Cardiac muscle cell (in vitro differentiated cells and primary cell): ENCODE measurements at places on chromosomes 5 and 9. TPM values are rescaled to one million over a fixed set of nuclear protein-coding genes. Genes with fewer than 3 reads are reported as not detected.

PAPPA gene
- 0.20 and 0.76 TPM in 2 replicates for polyA plus RNA-seq

- peak overlapping the region; percentile 24 for H3K4me3 ChIP-seq
- DNase-seq: peak; percentile 69
- H3K27ac ChIP-seq: no peak overlapping the region
- H3K36me3 ChIP-seq: no peaks in the 10 kb centered on the region
- H3K4me1 ChIP-seq: peaks cover 8% of the 10 kb centered on the region
- H3K27me3 ChIP-seq: peaks cover 86% of the 10 kb centered on the region
Observed at GRCh38 chr5:123098767-123099513, 9.9 kb downstream of the PRDM6 start.

GRCh38 chr9:135992486-135993408 is 31.6 kb upstream of the UBAC1 start:
- H3K4me3 ChIP-seq: peak overlapping the region; percentile 5
- H3K4me1 ChIP-seq: peaks cover 14% of the 10 kb centered on the region
- no peaks in the 10 kb centered on the region for H3K36me3 ChIP-seq

DNA sequence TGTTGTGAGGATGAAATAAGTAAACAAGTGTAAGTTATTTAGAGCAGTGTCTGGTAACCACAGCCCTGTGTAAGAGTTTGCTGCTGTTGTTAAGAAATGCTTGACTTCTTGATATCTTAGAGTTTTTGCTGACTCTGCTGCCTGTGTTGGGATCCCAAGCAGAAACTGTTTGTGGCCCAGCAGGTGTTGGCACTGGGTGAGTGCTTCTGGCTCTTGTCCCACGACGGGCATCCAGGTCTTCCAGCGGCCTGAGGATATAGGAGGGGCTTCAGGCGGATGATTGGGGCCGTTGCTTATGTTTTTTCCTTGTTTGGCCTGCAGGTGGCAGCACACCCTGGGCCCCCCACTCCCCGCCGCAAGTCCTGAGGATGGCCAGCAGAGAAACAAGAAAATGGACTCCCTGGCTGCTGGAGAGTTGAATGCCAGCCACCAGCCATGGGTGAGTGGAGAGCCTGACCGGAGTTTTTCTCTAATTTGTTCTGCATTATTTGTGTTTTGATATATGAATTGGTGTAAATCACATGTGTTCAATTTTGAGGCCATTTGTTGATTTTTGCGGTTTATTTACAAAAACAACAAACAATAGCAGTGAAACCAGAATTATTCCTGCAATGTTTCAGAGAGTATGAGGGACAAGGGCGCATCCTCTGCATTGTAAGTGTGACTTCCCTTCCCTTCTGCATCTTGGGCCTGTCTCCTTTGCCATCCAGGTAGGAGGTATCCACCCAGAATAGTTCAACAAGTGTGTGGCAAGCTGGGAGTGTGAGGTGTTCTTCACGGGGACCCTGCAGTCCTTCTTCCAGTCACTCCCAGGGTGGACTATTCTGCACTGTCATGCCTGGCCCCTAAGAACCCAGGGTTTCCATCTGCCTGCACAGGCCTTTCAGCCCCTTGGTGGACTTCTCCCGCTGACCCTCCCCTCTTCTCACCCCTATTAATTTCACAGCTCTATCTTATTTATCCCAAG is 50.3 kb downstream of the SLC22A5 start:
- peaks cover 8% of the 10 kb centered on the region for H3K4me1 ChIP-seq
- DNase-seq: peak; percentile 86
- H3K27me3 ChIP-seq: no peaks in the 10 kb centered on the region

DNA sequence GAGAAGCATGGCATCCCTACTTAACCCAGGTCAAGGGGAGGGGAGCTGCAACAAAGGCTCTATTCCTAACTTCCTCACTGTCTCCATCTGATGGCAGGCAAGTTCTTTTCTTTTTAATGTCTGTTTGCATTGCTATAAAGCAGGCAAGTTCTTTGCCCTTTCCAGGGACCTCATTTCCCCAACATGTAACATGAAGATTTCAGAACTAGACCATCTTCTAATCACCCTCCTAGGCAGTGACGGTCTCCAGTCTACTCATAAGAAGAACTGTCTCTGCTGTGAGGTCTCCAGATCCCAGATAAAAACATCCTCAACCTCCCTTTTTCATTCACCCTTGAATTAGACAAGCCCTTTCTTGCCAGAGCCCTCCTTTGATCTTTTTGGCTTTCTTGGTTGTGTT is 42.1 kb downstream of the PPP1R2B start:
- peaks cover 3% of the 10 kb centered on the region for H3K4me1 ChIP-seq
- DNase-seq: no peak
- no peak overlapping the region for H3K27ac ChIP-seq
- no peaks in the 10 kb centered on the region for H3K27me3 ChIP-seq
- H3K4me3 ChIP-seq: no peak overlapping the region
